ENCODE measurements at places on chromosomes 5 and 9.

DNA sequence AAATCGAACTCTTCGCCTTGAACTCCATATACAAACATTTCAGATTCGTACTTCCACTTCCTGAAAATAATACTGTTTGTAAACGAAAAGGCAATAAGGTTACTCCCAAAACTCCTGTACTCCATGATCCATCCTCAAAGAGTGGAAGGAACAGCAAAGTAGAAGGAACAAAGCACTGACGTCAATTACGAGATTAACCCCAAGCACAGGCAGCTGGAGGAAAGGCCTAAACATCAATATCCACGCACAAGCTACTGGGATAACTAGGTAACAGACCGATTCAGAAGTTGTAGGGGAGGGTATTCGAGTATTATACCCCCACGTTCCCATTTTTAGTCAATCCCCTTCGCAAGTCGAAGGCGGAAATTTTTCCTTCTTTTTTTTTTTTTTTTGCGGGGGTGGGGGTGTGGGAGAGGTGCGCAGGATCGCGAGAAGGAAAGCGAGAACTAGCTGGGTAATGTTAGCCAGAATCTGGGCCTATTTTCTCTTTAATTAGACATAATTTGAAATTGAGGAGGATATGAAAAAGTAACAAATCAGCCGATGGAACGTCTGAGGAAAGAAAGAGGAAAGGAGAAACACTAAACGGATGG lies 909 bp downstream of the AFF4 start:
- peak; percentile 78 for DNase-seq

- DNase-seq = peak; percentile 83
These were observed 121.2 kb downstream of the CEMIP2 start for GRCh38 chr9:71647094-71647591.

DNA sequence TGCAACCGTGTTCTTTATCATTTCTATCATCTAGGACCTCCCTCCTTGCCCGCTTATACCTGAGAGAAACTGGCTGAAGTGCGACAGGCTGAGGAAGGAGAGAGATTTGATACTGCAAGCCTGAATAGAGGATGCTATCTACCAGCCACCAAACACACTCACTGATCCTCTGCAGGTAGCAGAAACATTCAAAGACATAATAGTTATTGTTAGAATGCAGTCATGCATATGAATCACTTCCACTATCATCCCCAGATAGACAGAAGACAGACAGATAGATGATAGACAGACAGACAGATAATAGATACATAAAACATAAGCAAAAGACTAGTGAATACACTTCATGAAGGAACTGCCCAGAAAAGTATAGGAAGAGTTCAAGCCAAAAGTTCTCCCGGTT lies 32.9 kb downstream of the FAM81B start:
- no peak for DNase-seq

- DNase-seq = no peak
These were observed 262.4 kb downstream of the SEMA5A start for GRCh38 chr5:9283473-9283872.

DNA sequence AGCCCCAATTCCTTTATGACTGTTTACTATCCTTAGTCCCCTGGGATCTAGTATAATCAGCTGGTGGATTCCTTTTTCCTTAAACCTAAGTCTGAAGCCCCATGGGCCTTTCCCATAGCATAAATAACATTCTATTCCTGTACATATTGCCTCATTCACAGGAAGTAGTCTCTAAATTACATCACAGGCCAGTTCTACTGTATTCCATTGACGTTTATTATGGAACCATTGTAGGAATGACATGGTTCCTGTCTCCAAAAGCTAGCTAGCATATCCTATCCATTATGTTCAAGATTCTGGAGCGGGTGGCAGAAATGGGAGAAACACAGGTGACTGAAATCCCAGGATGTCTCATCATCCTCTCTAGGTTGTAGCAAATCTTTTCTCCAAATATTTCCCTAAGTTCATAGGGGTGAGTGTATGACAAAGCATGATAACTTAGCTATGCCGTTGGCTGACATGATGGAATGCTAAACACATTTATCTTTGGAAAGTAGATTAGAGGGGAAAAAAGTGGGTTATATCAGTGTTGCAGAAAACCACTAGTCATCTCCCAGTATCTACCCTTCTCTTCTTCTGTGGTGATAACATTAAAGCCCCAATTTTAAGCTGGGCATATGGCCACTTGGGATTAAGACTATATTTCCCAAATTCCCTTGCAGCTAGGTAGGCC lies 140.1 kb downstream of the FGF1 start:
- no peak for DNase-seq

DNA sequence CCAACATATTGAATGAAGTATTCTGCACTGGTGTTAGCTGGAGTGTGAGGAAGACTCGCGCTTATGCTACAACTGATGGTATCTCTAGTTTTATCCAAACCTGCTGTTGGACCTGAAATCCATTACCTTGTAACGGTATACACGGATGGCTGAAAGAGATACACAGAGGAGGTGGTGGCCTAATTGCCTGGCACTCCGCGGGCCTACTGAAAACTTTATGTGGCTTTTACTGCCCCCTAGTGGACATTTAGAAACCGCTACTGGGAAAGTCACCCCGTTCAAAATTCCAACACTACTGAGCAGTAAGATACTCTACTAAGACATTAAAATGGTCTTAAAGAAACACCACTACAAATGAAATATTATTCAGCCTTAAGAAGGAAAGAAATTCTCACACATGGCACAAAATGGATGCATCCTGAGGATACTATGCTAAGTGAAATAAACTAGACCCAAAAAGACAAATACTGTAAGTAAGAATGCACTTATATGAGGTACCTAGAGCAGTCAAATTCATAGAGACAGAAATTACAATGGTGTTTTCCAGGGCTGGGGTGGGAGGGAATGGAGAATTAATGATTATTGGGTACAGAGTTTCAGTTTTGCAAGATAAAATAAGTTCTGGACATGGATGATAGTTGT lies 100.4 kb downstream of the TTLL11 start:
- DNase-seq = peak; percentile 85

- no peak for DNase-seq
These were observed 127.6 kb downstream of the TMEM174 start for GRCh38 chr5:73300337-73301207.

- DNase-seq = no peak
These were observed 41.8 kb downstream of the KLHL3 start for GRCh38 chr5:137693951-137694721.

- DNase-seq = no peak
These were observed 5.2 kb downstream of the VAV2 start for GRCh38 chr9:133986774-133987445.

- no peak for DNase-seq
These were observed 117.7 kb downstream of the MARCHF3 start for GRCh38 chr5:126912616-126913200.

- DNase-seq = no peak
These were observed 14.3 kb downstream of the ENHO start for GRCh38 chr9:34508463-34508862.

- no peak for DNase-seq
These were observed 280.1 kb downstream of the HSPA4 start for GRCh38 chr5:133331941-133332340.

- DNase-seq = no peak
These were observed 15.4 kb downstream of the SEMA6A start for GRCh38 chr5:116559239-116559638.

GRCh38 chr5:7754997-7755596 lies 95.8 kb downstream of the CFAP90 start:
- peak; percentile 23 for DNase-seq

GRCh38 chr5:138965626-138966025 lies 90.5 kb upstream of the LRRTM2 start:
- no peak for DNase-seq

DNA sequence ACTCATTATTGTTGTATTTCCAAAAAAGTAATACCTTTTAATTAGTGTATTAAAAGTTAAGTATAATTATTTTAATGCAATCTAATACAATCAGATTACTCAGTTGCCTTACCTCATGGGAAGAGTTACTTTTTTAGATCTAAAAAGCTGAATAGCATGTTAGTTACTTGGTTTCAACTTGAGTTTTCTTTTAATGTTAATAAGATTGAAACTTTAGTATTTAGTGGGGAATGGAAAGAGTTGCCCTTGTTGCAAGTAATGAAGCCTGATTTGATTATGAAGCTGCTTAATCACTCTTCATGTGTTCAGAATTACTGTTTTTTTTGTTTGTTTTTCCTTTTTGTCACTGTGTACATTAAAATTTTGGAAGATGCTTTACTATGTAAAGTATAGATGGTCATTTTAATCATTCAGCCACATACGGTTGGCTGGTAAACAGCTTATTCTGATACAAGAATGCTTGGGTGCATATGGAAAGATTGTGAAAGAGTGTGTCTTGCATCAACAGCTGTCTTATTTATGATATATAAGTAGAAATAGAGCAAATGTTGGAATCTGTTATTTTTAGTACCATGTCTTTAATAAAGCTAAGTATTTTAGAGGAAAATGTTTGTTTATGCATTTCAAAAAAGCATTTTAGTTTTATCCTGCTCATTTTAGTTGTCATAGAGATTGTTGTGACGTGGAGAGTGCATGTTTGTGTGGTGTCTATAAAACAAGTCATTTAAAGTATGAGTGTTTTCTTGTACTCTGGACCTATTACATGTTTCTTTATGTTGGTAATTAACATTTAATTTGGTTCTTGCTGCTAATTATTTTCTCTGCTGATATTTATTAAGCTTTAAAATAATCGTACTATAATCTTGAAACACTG lies 36.4 kb downstream of the SREK1 start:
- no peak for DNase-seq

GRCh38 chr9:123225374-123225813 lies 43.0 kb downstream of the STRBP start:
- peak; percentile 88 for DNase-seq

- DNase-seq = no peak
These were observed 3.6 kb upstream of the AGPAT2 start for GRCh38 chr9:136690806-136691261.

DNA sequence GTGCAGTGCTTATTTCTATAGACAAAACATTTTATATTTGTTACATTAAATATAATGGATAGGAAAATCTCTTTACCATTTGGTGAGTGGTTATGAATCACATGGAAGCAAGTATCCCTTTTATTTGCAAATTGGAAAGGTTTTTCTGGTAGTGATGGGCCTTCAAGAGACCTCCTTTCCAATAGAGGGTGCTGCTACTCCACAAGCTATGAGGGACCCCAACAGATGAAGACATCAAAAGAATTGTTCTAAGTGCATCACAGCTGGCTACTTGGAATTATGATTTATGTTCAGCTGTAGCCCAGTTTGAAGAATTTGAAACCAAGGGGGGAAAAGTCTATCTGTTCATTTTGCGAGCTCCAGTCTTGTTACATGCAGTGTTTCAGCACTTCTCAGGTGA lies 493.7 kb upstream of the SGCD start:
- no peak for DNase-seq

- no peak for DNase-seq
These were observed 9.1 kb upstream of the EGFLAM start for GRCh38 chr5:38249301-38249700.

- peak; percentile 65 for DNase-seq
These were observed 21.3 kb upstream of the SLC12A2 start for GRCh38 chr5:128062172-128062746.

- peak; percentile 34 for DNase-seq
These were observed 134.6 kb upstream of the ADRA1B start for GRCh38 chr5:159781626-159782157.

- no peak for DNase-seq
These were observed 13.4 kb downstream of the IRF1 start for GRCh38 chr5:132476876-132477781.

GRCh38 chr5:15695215-15695731 lies 195.3 kb downstream of the FBXL7 start:
- peak; percentile 64 for DNase-seq

DNA sequence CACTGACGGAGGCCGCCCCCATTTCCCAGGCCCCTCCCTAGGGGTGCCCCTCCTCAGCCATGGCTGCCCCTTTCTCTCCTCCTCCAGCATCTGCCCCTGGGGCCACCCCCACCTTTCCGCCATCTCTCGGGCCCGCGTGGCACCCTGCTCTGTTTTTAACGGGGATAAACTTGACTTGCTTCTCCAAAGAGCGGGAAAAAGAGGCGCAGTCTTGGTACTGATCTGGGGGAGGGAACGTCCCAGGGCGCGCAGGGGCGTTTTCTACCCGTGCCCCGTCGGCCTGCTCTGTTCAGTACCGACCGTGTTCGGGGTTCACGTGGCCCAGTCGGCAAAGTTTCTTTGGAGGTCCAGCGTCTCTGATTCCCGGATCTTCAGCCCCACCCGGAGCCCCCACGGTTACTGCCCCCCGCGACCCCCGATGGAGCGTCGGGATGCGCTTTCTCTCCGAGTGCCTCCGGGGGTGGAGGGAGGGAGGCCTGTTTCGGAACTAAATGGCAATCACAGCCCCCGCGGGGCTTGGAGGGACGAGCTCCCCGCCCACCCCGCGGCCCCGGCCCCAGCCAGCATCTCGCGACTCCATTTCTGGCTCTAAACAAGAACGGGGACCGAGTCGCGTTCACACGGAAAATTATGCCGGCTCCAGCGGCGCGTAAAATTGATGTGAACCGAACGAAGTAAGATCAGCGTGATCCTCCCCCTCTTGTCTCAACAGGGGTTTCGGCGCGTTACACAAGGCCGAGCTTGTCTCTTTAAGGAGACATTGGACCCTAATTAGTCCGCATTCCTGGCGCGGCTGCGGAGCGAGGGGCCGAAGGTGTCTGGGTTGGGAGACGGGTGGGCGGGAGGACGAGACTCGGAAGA lies 1.1 kb upstream of the TLE4 start:
- peak; percentile 80 for DNase-seq

- no peak for DNase-seq
These were observed 325.3 kb upstream of the GRAMD2B start for GRCh38 chr5:126097876-126098275.

DNA sequence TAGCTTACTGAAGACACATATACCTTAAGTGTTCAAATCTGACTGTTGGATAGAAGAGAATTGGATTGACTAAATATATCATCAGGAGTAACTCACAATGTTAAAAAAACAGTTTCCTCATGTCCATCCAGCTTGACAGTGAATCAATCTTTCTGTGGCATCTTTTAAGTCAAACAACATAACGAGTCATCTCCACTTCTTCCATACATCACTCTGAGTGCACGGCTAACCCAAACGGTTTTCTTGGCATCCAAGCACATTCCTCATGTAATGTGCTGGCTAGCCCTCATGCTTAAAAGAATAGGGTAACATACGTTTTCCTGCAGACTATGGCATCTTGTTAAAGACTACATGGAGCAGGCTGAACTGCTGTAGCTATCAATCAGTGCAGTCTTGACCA lies 291.5 kb upstream of the TRPC7 start:
- peak; percentile 2 for DNase-seq

GRCh38 chr5:66356011-66356565 lies 212.0 kb downstream of the SREK1 start:
- peak; percentile 2 for DNase-seq

DNA sequence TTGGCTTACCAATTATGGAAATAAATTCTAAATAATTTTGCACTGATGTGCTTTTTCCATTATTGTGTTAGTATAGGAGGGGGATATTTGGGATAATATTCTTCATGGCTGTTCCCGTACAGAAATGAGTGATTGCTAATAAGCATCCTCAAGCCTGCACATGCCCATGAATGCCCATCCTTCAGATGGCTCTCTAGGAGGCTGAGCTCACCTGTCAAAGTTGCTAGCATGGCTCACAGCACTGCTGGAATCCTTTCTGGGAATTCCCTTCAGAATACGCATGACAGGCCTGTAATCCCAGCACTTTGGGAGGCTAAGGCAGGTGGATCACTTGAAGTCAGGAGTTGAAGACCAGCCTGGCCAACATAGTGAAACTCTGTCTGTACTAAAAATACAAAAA lies 124.1 kb downstream of the NXNL2 start:
- DNase-seq = no peak

- DNase-seq = no peak
These were observed 27.0 kb downstream of the SLC1A1 start for GRCh38 chr9:4517274-4517673.

- peak; percentile 56 for DNase-seq
These were observed 46.7 kb downstream of the GARNL3 start for GRCh38 chr9:127311239-127311741.

- peak; percentile 47 for DNase-seq
These were observed 195.0 kb upstream of the TBC1D2 start for GRCh38 chr9:98450496-98450895.
